ENCODE measurements at places on chromosomes 1 and 21.

DNA sequence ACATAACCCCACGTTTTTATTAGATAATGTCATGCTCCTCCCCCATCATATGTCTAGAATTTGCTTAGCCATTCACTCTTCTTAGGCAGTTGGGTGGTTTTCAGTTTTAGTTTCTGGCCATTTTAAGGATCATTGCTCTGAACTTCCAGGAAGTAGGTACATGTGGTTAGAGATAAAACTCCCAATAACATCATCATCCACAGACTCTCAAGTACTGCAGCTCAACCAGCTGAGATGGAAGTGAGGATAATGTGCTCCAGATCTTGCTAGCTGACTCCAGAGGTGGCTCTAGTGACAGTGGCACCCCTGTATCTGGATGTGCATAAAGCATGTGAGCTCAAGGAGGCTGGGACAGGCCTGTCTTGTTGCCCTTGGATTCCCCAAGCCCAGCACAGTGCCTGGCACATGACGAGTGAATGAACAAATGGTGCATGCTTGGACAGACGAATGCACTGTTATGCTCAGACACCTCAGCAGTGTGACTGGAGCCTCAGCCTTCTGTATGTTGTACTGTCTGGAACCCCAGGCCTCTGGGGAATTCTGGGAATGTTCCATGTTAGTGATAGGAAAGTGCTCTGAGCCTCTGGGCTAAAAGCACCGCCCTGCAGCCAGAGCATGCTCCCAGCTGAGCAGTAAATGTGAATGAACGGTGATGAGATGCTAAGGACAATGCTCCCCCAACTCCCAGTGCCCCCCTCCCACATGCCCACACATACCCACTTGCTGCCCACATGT lies 16.4 kb upstream of the KCNN3 start:
- no peak for DNase-seq

- no peak for DNase-seq
Measured at GRCh38 chr21:43307677-43308070, 119.3 kb downstream of the SIK1 start.

GRCh38 chr1:33288976-33289857 lies 31.7 kb downstream of the A3GALT2 start:
- DNase-seq, result no peak

DNA sequence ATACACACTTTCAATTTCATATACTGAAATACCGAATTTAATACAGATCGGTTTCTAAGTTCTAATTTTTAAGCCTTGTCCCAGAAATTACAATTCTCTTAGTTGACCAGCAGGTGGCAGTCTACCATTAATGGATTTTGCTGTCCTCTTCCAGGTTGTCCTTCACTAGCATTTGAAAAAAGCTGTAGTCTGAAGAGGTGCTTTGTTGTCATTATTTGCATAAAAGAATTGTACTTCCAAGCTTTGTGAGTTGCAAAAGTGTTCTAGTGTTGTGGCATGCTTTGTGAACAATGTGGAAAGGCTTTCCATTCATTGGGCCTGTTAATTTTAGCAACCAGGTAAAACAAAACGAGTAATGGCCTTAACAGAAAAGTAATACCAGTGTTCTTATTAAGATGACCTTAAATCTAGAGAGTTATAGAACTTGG lies 193.6 kb downstream of the RPS6KC1 start:
- DNase-seq, result peak; percentile 38

DNA sequence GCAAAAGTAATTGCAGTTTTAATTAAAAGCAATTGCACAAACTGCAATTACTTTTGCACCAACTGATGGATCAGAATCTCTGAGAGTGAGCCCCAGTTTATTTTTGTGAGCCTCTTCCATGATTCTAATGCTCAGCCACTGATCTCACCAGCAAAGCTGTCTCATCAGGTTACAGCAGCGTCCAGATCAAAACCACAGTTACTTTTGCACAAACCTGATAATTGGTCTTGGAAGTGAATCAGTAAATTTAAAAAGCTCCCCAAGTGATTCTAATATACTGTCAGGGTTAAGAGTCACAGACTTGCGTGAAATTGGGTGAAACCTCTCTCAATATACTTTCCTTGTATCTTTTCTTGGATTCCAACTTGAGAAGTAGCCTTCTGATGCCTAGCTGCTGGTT lies 13.5 kb upstream of the CR2 start:
- no peak for DNase-seq

DNA sequence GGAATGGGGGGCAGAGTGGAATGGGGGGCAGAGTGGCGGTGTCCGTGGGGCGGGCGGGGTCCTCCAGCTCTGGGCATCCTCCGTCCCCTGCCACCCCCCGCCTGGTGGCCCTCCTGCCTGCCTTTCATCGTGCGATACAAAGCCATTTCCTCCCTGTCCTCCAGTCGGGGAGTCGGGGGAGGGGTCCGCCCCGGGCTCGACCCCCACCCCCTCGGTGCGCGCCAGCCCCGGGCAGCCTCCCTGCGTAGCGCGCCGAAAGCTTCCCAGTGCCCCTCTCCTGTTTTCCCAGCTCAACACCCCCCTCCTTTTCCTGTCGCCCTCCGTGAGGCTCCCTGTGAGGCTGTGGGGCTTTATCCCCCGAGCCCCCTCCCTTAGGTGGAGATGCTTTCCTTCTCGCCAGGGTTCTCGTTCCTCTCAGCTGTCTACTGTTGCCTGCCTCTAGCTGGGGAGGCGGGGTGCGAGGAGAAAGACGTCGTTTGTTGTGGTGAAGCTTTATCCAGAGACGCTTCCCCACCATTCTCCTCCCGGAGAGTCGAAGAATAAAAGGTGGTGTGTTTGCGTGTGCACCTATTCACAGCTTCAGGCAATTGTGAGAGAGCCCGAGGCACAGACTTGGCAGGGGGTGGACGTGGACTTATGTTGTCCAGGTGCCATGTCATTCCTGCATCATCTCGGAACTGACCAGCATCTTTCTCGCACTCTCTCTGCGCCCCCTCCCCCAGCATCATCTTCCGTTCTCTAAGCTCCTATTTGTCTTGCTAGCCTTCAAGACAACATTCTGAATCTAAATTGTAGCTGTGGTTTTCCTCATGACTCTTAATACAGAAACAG lies 848 bp downstream of the DNM3 start:
- peak; percentile 22 for DNase-seq

DNA sequence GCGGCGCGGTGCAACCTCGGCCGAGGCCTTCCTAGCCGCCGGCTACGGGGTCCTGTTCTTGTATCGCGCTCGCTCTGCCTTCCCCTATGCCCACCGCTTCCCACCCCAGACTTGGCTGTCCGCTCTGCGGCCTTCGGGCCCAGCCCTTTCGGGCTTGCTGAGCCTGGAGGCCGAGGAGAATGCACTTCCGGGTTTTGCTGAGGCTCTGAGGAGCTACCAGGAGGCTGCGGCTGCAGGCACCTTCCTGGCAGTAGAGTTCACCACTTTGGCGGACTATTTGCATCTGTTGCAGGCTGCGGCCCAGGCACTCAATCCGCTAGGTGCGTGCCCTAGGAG lies 379 bp downstream of the PPCS start:
- peak; percentile 56 for DNase-seq

- no peak for DNase-seq
Measured at GRCh38 chr1:111110197-111110899, 29.5 kb downstream of the DRAM2 start.

DNA sequence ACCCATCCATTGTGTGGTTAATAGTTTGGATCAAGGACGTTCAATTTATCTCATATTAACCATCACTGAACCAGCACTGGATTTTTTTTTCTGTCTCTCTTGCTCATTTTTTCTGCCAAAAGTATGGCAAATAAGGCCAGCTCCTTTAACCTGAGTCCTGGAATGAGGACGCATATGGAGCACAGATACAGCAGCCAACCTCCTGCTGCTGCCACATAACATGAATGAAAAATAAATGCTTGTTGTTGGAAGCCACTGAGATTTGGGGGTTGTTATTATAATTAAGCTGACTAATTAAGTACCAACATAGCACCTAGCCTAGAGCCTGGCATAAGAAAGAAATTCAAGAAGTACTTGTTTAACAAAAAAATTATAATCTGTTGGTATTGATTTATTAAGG lies 335.3 kb upstream of the DUSP10 start:
- DNase-seq, result no peak

DNA sequence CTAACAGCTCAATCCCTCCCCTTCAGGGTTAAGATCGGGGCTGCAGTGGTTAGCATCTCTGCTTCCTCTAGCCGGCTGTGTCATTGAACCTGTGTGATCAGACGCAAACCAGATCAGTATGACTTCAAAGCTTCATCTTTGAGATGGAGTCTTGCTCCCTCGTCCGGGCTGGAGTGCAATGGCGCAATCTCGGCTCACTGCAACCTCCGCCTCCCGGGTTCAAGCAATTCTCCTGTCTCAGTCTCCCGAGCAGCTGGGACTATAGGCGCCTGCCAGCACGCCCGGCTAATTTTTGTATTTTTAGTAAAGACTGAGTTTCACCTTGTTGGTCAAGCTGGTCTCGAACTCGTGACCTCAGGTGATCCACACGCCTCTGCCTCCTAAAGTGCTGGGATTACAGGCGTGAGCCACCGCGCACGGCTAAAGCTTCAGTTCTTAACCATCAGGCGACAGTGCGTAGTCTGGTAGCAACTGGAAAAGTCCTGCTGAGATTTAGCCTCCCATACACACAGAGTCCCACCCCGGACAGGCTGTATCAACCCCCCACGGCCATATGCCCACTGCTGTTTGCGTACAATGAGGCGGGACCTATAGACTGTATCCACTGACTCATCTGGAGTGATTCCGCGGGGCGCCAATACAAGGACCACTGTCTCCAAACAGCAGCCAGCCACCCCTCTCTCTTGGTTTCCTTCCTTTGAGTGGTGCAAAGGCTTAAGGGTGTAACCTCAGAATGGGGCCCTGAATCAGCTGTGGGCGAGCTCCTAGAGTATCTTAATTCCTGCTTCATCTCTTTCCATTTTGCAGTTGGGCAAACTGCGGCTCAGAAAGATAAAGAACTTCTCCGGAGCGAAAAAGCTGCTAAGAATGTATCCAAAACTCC lies 23.3 kb downstream of the CELA3A start:
- no peak for DNase-seq

DNA sequence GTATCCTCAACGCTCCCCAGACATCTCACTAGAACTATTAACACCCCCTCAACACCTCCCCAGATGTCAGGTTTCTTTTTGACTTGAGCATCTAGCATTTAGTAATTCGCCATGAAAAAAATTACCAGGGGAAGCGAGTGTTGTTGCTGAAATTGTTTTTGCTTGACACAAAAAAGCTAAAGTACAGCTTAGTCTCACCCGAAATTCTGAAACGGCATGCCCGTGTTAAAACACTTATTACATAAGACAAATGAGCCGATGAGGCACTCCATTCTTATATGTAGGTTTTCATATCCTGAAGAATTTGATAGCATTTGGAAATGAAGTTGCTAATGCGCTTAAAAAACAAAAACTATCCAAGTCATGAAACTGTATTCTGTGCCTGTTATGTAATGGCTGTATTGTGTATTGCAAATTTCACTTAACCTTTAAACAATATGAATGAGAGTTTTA lies 1.3 kb upstream of the NRIP1 start:
- DNase-seq, result no peak

GRCh38 chr1:203638103-203638475 lies 11.5 kb downstream of the ATP2B4 start:
- DNase-seq, result no peak

GRCh38 chr1:3545363-3546047 lies 65.8 kb downstream of the MEGF6 start:
- no peak for DNase-seq

DNA sequence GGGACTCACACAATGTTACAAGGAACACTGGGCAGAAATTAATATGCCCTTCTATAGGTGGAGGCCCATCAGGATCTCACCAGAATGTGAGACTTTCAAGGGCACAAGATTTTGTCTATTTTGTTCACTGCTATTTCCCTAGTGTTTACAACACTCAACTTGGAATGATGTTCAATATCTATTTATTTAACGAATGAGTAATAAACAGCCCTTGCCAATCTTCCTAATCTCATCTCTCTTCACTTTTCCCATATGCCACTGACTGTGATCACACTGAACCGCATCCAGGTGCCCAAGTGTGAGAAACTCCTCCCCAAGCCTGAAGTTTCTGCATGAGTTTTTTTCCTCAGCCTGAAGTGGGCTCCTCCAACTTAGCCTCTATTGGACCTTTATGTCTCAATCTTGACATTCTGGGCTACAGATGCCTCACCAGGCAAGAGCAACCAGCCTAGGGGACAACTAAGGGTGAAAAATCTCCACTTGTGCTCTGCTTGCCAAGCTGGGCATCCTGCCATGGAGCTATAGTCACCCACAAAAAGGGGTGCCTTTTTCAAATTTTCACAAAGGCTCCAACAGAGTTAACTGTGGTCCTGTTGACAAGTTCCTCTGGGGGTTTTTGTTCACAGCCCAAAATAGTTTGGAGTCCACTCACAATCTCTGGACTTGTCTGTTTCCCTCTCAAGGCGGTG lies 105.6 kb downstream of the PLPP3 start:
- DNase-seq, result no peak

- DNase-seq, result no peak
Measured at GRCh38 chr1:181538836-181539235, 55.5 kb downstream of the CACNA1E start.

- DNase-seq, result peak; percentile 34
Measured at GRCh38 chr1:32886004-32886827, at the start of gene HPCA. TSS of gene HPCA (plus strand) at chr1:32886491. CDS start at chr1:32888899, 2,408 bp downstream.

DNA sequence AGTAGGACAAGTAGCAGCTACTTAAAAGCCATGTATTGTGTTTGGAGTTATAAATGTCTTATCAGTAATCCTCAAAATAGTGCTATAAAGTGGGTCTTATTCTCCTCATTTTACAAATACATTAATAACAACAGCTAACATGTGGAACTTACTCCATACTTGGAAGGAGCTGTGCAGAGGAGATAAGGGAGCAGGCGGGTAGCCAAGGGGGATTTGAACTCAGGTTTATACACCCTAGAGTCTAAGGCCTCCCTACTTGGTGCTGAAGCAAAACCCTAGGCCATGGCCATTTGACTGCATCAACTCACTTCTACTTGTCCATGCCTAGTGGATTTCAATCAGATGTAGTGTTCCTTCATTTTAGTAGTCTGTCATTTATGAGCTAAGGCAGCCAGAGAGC lies 72.1 kb downstream of the LMO4 start:
- no peak for DNase-seq

GRCh38 chr1:204127597-204128242 lies 24.1 kb downstream of the ETNK2 start:
- peak; percentile 74 for DNase-seq

- DNase-seq, result no peak
Measured at GRCh38 chr1:59674595-59674994, 140.2 kb upstream of the HOOK1 start.

DNA sequence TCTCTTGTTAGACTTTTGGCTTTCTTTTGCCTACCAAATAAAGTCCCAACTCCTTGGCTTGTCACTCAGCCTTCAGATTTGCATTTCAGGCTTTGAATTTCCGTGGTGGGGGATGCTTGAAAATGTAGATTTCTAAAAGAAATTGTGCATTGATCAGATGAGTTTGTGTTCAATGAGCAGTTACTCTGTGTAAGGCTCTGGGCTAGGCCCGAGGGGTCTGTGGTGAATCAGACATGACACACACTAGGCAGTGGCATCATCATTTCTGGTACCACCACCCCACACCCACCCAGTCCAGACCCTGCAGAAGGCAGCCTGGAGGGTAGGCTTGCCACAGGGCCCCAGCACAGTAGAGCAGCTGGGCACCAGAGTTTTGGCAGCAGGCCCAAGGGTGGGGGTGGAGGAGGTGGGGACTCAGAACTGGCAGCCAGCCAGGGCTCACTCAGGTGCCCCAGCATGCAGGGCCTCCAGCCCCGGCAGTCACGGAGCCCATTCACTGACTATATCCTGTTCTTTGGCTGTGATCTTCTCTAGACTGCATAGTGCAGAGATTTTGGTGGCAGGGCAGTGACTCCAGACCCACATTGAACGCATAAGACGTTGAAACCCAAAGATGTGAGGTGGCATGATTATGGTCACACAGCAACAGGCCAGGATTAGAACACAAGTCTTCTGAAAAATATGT lies 97.2 kb upstream of the ARTN start:
- DNase-seq, result peak; percentile 37

GRCh38 chr21:28932717-28933116 lies 60.0 kb downstream of the LTN1 start:
- no peak for DNase-seq
